ENCODE measurements at places on chromosomes 16 and 17.

GRCh38 chr16:70695331-70696070 is 9.6 kb upstream of the MTSS2 start:
- no peak for DNase-seq

DNA sequence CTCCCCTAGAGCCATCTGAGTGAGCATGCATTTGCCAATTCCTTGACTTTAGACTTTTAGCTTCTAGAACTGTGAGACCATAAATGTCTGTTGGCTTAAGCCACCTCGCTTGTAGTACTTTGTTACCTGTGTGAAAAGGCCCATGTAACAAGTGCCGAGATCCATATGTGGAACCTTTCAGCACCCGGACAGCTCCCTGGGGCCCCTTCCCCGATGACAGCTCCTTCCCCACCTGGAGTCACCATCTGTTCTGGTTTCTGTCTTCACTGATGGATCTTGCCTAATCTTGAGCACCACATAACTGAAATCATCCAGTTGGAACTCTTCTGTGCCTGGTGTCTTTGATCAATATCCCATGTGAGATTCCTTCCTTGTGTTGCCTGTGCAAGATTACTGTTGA is 78.9 kb upstream of the EEF2KMT start:
- no peak for DNase-seq

DNA sequence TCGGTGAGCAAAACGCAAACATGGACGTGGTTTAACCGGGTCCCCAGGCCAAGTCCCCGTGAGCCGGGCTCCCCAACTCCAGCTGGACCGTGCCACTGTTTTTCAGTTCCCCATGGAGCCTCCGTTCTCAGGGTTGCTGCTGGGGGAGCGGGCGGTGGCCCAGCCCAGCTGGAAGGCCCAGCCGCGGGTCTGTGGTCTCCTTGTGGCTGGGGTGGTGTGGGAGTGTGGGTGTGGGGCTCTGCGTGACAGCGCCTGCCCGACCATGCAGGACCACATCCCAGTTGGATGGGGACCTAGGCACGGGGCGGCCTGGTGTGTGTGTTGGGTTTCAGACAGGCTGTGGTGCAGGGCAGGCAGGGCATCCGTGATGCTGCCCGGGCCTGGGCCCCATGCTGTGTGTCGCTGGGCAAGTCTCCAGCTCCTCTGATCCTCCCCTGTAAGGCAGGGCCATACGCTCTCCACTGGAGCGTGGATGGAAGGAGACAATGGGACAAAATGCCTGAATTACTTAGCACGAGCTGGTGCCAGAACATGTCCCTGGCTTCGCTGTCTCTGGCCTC is 40.3 kb downstream of the COX4I1 start:
- no peak for DNase-seq

GRCh38 chr17:2064980-2065785 is 10.3 kb downstream of the HIC1 start:
- no peak for DNase-seq

- no peak for DNase-seq
Measured at GRCh38 chr16:80599466-80599865, 58.7 kb downstream of the DYNLRB2 start.

- no peak for DNase-seq
Measured at GRCh38 chr16:1310832-1311200, 1.4 kb downstream of the UBE2I start.

DNA sequence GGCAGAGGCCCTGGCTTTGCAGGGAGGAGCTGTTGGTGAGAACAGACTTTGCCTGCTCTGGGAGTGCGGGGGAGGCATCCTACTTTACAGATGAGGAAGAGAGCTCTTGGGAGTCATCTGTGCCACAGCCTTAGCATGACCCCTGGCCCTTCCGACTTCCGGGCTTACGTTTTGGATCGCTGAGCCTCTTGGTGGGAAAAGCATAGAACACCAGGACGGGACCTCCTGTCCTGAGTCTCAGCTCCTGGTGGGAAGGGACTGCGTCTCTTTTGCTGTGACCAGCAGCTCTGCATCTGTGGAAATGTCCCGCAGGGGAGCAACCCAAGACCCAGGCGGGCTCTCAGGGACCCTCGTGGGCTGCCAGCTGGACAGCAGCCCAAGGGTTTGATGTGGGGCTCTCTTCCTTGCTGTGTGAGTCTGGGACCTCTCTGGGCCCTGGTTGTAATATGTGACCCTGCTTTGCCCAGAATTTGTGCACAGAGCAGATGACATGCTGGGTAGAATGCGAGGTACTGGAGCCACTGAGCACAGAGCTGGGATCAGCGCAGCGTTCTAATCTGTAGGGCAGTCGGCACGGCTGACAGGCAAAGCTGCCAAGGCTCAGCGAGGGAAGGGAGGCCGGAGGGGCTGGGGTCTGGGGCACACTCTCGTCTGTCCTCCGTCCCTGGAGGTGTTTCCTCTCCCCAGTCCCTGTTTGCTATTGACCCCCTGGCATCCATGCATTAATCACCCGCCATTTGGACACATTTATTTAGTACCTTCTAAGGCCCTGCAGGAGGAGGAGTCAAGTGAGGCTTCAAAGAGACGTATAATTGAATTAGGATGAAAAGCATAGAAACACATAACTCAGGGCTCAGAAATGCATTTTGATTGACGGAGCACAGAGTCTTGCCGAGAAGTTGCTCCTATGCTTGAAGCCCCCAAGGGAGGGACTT is 64.0 kb downstream of the NT5M start:
- DNase-seq = no peak

DNA sequence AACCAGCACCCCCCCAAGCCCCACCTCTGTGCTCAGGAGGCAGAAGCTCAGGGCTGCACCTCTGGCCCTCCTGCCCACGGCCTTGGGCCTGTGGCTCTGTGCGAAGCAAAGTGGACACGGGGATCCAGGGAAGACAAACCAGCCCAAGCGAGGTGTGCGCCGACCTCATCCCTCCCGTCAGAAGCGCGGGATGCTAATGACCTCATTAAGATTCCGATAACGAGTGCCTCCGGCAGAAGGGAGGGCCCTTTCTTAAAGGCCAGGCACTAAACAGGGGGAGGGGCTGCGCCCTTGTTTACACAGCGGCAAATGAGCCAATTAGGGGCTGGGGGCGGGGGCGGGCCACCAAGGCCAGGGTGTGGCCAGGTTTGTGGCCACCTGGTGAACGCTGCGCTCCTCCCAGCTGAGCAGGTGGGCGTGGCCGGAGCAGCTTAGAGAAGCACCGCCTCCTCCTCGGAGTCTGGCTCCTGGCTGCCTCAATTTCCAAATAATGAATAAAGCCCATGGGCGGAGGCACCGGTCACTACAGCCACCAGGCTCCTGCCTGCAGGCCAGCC is 3.2 kb downstream of the CBX4 start:
- no peak for DNase-seq

- no peak for DNase-seq
Measured at GRCh38 chr16:70685938-70686375, at the start of gene MTSS2. Gene MTSS2 (minus strand): TSS chr16:70686053. CDS start chr16:70685791, 262 bp downstream.

DNA sequence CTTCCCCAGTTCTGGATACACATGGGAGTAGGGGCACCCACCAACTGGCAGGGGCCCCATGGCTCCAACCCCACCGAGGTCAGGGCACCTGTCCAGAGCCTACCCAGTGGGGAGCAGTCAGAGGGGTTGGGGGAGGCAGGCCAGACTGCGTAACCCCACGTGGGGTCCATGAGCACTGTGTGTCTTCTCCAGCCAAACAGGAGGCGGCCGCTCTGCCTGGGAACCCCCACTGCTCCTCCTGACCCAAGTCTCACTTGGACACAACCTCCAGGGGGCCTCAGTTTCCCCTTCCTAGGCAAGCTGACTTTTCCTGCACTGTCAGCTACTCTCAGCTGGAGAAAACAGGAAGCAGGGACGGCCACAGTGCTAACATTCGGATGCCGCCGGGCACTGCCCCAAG is 7.5 kb downstream of the ZNF469 start:
- no peak for DNase-seq

GRCh38 chr16:65702707-65703402 is 581.0 kb upstream of the CDH11 start:
- DNase-seq = no peak

DNA sequence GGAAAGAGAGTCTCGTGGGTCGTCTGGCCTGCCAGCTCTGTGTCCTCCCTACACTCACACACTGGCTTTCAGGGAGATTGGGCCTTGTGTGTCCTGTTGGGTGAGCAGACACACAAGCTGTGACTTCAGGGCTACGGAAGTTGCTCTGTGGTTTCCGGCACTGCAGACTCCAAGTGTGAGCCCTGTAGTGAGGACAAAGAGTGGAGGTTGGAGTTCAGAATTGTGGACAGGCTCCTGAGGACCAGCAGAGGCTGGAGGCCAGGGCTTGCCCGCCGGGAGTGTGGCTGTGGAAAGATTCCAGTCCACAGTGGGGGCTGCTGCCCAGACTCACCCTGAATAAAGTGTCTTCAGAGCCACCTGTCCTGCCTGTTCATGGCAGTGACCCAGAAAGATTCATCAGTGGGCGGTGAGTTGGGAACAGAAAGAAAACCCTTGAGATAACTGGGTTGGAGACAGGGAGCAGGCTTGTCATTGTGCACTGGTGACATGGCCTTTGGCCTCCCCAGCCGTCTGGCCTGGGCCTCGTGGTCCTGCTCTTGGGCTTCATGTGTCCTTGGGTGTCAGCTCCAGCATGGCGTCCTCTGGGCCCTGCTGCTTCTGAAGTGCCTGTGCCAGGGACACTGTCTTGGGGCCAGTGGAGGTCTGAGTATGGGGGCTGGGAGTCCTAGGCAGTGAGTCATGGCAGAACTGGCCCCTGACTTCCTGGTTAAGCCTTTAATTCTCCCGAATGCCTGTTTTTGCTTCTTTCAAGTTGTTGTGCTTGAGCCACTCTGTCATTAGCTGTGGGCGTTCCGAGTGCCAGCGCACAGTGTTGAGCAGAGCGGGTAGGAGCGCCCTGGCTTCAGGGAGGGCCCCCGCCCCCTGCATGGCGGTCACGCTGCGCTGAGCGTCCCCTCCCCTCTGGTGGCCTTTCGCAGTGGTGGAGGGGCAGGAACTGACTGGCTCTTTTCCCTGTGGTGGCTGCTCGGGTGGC is 19.9 kb upstream of the ZNF750 start:
- DNase-seq = no peak

GRCh38 chr17:12053552-12053951 is 32.9 kb downstream of the MAP2K4 start:
- no peak for DNase-seq

DNA sequence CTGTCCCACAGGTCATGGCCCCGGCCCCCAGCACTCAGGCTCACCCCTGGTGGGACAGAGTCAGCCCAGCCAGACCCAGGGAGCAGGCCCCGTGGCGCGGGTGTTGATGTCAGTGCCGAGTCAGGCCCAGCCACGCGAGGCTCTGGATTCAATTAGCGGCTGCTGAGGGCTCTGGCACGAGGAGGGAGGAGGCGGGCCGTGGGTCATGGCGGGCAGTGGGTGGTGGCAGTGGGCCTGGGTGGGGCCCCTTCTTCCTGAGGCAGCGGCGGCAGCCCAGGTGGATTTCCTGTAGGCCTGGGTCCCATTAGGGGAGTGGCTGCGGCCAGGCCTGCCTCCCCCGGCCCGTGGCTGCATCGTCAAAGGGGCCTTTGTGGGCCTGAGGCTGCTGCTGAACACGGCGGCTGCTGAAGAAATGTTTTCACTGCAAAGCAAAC is 12.9 kb downstream of the VASN start:
- no peak for DNase-seq

- DNase-seq = no peak
Measured at GRCh38 chr17:1147664-1148063, 32.1 kb downstream of the ABR start.

- DNase-seq = no peak
Measured at GRCh38 chr16:88309908-88310265, 72.9 kb upstream of the ZNF469 start.

- no peak for DNase-seq
Measured at GRCh38 chr17:14903854-14904253, 361.3 kb downstream of the PMP22 start.

- no peak for DNase-seq
Measured at GRCh38 chr17:43779145-43780125, 658 bp upstream of the DUSP3 start.

- no peak for DNase-seq
Measured at GRCh38 chr17:63751806-63752205, 10.2 kb upstream of the STRADA start.

DNA sequence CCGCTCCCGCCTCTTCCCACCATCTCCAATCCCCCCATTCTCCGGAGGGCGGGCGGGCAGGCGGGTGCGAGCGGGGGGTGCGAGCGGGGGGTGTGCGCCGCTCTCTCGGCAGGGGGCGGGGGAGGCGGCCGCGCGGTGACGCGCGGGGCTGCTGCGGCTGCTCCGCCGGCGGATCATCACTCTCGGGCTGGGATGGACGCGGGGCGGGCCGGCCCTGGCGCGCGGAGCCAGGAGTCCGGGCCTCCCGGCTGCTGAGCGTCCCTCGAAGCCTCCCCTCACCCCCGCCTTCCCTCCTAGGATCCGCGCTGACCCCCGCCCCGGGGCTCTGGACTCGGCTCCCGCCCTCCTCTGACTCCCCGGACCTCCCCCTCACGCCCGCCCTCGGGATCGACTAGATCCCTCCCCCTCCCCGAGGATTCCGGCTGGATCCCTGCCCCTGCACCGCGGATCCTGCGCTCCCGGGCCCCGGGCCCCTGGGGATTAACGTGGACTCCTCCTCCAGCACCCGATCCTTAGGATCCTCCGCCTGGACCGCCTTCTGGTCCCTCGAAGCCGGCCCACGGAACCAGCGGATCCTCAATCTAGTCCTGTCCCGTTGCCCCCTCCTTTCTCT is 946 bp upstream of the TMEM256 start:
- no peak for DNase-seq

DNA sequence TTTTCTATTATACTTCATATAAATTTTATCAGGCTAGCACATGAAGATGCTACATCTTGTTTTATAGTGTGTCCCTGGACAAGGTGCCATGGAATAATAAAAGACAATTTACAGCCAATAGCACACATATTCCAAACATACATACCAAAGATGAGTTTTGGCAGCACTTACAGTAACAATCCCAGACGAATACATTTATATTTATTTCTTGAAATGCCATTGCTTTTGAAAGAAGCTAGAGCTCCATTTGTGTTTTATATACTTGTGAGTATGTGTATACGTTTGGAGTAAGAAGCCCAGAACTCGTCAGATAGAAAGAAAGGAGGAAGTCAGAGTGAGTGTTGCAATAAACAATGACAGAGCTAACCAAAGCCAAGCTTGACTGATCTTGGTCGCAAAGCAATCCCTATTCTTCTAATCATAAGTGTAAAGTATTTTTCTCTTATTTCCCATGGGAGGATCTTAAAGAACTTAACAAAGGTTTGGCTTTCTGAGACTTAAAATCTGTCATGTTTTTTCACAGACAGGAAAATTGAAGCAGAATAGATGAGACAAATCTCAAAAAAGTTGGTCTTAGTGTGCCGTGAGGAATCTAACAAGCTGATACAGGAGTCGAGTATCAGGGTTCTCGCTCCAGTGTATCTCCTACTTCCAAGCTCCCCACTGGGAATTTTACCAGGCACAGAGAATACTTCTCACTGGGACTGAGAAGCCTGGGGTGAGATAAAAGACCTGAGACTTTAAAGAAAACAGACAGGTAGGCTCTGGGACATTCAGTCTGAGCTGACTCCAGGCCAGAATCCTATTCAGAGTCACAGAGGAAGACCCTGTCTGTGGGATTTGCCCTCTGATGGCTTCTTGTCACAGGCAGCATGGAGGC is 175.4 kb downstream of the AATF start:
- DNase-seq = no peak

- no peak for DNase-seq
Measured at GRCh38 chr17:62032480-62032879, 32.6 kb downstream of the MED13 start.

- no peak for DNase-seq
Measured at GRCh38 chr16:75787440-75787839, 61.1 kb upstream of the CPHXL start.

All from forelimb muscle (tissue), 1 donor.